Frontal cortex (tissue), 4 donors: ENCODE measurements at places on chromosomes 11 and 22. TPM values are rescaled to one million over a fixed set of nuclear protein-coding genes. Genes with fewer than 3 reads are reported as not detected.

The KRTAP5-10 gene
- not detected for total RNA-seq

The RFPL2 gene
- 1.2 TPM for total RNA-seq

The FAM227A gene
- total RNA-seq = 4.9 TPM

The C11orf52 gene
- not detected for total RNA-seq

The MYOD1 gene
- total RNA-seq = not detected

The KRTAP5-8 gene
- not detected for total RNA-seq

The TTC12 gene
- 1.6 TPM for total RNA-seq

The KLHL35 gene
- total RNA-seq = 28.5 TPM

The ALKBH8 gene
- 16.7 TPM for total RNA-seq

- DNase-seq = no peak
Observed at GRCh38 chr22:46578251-46578823, 40.9 kb upstream of the CELSR1 start.

DNA sequence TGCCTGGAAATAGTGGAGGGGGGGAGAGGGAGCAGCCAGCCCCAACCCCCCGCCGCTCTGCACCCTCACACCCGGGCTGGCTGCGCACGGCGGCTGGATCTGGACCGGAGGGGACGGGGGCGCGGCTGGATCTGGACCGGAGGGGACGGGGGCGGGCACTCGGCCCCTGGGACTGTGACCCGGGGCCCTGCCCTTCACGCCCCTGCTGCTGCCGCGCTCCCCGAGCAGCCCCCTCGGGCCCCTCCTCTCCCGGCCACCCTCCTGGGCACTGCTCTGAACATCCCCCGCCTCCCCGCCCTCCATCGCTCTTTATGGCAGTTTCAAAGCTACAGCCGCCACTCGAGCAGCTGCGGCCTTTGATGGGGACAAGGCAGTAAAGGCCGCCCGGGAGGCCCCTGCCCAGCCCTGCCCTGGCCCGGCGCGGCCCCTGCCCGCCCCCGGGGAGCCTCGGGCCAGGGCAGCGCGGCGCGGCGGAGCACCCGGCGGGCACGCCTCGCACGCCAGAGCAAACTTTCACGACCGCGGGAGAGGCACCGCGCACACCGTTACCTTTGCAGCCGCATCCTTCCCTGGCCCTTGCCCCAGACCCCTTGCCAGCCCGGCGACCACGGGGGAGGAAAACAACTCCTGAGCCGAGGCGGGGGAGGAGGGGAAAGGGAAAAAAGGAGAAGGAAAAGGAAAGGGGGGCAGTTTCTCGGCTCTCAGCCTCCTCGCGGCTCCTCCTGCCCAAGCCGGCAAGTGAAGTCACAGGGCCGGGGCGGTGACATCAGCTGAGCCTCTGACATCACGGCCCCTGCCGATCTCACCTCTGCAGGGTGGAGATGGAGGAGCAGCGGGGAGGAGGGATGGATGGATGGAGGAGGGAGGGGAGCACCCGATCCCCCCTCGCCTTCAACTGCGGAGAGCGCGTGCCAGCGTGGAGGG, 13.1 kb upstream of the TCF20 start:
- peak; percentile 61 for DNase-seq

GRCh38 chr22:37588546-37589215, 8.8 kb upstream of the LGALS2 start:
- no peak for DNase-seq

DNA sequence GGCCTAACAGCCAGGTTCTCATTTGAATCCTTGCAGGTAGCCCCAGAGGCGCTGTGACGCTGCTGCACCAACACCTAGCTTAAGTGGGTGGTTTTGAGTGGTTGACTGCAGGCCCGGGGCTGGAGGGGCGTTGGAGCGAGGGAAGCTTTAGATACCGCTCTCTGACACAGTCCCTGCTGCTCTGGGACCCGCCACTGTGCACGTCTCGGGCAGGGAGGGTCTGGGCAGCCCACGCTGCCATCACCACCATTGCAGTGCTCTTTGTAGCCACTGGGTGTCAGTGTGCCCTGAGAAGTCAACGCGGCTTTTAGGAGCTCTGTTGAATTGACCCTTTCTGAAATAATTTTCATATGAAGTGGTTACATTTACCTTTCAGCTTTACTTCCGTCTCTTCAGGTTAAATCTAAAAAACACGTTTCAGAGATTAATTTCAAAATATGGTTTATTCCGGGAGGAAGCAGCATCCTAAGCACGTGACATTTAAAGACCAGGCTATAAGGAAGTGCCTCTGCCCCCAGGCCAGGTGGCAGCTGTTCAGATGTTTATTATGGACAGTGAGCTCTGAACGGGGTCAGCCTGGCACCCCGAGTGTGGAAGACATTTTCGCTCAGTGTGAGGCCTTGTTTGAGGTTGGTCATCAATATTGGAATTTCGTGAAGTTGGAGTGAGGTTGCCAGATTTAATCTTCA, 30.9 kb upstream of the PARVB start:
- DNase-seq = peak; percentile 38

DNA sequence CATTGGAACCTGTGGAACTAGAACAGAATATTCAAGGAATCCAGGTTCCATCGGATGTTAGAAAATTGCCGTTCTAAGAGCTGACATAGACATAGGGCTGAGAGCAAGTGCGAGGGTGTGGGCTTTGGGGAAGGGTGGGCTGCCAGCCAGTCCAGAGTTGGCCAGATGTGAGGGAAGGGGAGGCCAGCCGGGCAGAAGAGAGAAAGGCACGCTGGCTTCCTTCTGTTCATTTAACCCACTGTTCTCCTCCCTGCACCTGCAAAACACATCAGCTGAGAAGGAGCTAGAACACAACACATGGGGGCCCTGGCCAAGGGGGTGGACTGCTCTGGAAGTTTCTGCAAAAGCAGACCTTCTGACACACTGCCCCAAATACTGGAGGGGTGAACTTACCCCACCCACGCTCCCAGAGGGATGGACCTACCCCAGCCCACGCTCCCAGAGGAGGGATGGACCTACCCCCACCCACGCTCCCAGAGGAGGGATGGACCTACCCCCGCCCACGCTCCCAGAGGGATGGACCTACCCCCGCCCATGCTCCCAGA, 98.0 kb downstream of the SHANK2 start:
- no peak for DNase-seq

GRCh38 chr11:115383431-115383830, 120.8 kb downstream of the CADM1 start:
- DNase-seq = no peak

DNA sequence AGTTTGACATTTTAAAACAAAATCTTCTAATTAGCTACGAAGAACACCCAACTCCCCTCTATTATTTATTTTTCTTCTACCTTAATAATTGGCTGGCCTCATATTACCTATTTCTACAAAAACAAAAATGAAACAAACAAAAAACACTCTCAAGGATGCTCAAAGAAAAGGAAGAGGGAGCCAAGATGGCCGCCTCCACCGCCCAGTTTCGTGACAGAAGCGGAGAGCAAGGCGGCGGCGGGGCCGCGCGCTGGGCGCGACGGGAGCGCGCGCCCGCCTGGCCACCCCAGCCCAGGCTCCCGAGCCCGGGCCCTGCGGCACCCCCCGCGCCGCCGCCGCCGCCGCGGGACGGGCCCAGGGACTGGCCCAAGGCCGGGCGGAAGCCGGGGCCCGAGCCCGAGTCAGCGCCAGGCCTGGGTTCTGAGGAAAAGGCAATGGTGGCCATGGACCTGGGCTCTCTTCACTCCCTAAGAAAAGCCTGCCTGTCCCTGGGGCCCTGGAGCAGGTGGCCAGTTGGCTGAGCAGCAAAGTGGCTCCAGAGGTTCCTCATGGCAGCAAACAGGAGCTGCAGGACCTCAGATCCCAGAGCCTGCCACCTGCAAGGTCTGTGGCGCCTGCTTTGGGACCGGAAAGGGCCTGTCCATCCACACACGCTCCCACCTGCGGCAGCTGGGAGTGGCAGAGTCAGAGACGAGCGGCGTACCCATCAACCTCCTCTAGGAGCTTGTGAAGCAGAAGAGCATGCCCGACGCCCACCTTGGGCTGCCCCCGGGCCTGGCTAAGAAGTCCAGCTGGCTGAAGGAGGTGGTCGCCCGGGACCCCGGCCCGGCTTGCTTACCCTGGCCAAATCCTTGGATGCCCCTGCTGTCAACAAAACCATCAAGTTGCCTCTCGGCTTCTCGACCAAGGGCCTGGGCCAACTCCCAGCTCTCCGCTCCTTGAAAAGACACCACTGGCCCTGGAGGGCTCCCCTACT, 543.2 kb upstream of the CCDC179 start:
- DNase-seq = no peak

DNA sequence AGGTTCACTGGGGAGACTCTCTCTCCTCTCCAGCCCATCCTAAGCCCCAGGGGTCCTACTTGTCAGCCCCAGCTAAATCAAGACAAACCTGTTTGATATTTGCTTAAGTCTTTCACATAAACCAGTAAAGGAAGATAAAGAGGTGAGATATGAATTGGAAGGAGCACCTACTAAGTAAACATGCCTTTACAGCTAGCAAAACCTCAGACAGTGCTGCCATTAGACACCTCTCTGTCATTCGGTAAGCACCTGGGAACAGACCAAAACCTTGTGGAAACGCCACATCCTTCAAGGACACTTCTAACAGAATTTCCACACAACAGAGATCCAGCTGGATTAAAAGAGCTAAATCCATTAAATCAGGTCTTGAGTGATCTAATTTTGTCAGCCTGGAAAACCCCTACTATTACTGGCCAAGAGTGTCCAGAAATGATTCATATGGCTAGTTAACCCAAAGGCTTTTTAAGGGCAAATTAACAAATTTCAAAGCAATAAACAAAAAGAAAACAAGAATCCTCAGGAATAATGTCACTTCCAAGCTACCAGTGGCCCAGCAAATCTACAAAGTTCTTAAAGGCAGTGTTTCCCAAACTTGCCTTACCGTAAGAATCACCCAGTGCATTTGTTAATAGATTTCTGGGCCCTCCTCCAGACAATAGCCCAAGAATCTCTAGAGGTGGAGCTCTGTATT, 2.4 kb downstream of the VPS37C start:
- DNase-seq = no peak

GRCh38 chr11:15935373-15935772, 421.0 kb downstream of the SOX6 start:
- DNase-seq = no peak

DNA sequence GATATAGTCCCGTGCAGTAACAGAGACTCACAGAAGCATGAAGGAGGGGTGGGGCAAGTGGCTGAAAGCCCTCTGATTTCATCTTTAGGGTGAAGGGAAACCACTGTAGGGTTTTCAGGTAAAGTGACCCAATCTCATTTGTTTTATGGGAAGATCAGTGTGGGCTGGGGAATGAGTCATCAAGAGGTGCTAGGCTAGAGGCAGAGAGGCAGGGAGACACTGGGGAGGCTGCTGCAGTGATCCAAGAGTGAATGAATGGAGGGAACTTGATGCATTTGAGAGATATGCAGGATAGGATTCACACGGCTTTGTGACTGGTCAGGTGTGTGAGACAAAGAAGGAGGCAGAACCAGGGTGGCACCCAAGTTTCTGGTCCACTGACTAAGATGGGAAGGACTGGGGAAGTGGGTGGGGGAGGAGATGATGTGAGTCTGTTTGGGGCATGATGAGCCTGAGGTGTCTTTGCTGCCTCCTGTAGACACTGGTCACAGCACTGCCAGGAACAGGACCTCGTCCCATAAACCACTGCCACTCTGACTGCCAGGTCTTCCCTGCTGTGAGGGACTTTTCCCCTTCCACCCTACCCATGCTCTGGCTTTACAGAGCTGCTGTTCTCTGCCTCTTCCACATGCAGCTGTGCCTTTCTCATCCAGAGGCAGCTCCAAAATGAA, 239.0 kb downstream of the TENM4 start:
- no peak for DNase-seq

DNA sequence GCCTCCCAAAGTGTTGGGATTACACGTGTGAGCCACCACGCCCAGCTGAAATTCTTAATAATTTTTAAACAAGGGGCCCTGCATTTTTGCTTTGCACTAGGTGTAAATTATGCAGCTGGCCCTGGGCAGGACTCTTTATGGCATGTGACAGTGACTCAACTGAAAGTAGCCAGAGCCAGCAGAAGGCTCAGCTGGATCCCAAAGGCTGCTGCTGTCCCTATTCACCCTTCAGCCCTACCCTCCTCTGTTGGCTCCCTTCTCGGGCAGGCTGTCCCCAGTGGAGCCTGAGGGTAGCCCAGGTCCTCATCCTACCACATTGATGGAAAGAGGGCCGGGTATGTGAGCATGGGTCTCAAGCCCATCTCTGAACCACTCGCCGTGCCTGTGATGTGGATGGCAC, 45.6 kb downstream of the CD82 start:
- DNase-seq = no peak

GRCh38 chr11:27592098-27592780, 85.7 kb upstream of the LIN7C start:
- no peak for DNase-seq

DNA sequence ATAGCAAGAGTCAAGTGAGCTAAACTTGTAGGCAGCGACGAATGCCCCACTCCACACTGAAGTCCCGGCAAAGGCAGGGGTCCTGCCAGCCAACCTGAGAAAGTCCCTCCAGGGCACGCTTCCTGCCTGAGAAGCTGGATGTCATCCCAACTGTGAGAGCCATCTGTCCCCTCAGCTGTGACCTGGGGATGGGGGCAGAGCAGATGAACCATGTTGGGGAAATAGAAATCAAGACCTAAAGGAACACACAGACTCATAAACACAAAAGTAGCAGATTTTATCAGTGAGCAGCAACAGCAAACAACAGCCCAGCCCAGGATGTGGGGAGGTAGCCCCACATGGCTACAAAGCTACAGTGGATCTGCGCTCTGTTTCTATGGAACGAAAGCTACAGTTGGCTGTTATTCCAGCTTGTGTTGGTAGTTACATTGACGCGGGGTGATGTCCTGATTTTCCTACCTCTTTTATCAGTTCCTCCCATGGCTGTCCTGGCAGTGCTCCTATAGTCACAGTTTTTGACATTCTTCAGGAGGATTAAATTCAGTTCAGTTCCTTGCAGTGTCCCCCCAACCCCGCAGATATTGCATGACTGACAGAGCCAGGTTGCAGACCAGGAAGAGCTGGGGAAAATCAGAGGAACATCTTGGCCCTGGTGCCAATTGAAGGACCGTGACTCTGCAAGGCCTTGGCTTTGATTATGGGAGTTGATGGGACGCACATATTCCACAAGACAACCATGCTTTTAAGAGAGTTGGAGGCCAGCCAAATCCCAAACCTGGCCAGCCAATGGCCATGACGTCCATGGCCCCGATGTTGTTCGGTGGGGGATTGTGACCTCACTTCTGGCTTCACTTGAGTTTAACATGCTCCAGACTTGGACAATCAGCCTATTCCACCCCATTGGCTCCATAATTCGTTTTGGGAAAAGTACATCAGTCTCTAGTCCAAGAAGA, 14.6 kb downstream of the MRGPRD start:
- no peak for DNase-seq

GRCh38 chr11:99275521-99275920, 254.8 kb downstream of the CNTN5 start:
- DNase-seq = no peak

DNA sequence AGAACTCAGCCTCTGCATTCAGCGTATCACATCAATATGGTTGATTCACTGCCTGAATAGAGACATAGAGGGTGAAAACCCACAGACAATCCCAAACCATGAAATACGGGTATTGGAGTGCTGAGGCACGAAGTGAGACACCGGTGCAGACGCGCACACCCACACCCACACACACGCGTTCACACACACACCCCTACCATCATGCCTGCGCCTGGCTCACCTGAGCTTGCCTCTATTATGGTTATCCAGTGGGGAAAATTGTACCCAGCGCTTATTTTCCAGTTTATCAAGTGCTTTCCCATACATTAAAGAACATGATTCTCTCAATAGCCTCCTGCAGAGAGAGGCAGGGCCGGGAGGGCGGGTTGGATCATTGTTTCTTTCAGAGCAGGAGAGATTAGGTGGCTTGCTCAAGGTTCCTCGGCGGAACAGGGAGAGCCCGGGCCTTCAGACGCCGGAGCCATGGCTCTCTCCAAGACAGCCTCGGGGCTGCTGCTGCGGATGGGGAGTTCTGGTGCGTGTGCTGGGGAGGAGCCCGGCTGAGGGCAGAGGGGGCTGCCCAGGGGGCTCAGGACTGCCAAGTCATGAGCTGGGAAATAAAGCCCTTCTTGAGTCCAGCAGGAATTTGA, 78.9 kb upstream of the THY1 start:
- no peak for DNase-seq
